ENCODE measurements at places on chromosomes 3 and 15.

- no peak for DNase-seq
These were observed 87.2 kb upstream of the TNFAIP8L3 start for GRCh38 chr15:51181905-51182304.

DNA sequence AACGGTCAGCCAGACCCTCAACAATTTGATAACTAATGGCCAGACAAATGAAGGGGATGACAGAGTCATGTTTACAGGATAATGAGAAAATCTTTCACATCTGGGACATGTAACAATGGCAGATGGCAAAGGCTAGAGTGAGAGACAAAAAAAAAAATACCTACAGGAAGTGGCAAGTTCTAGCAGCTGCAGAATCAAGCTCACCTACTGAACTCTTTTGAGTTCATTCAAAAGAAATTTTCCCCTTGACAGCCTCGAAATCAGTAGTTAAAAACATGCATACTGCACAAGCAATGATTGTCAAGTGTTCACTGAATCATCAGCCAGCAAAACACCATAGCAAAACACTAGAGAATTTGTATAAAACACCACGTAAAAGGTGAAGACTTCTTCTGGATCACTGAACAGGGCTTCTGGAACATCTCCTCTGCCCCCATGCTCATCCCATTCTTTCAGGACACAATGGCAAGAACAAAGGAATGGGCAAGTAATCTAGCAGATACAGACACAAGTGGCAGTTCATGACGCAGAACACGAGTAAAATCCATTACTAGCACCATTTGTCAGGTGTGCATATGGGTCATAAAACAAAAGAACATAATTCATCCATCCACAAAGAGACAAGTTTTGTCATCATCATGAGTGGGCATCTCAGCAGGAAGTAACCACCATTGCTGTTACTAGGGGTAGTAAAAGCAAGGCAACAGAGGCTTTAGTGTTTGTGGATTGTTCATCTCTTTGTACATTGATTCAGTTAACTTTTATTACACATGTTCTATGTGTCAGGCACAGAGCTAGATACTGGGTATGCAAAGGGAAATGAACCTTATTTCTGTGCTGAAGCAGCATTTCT lies 13.8 kb upstream of the KCNMB2 start:
- DNase-seq: no peak

- DNase-seq: no peak
These were observed 26.1 kb upstream of the MFSD1 start for GRCh38 chr3:158775426-158776410.

GRCh38 chr15:82298520-82298919 lies 35.9 kb downstream of the SAXO2 start:
- no peak for DNase-seq

- DNase-seq: no peak
These were observed 208.1 kb upstream of the PPP2R3A start for GRCh38 chr3:135757421-135757820.
